ENCODE measurements at places on chromosomes 2 and 18. TPM values are rescaled to one million over a fixed set of nuclear protein-coding genes. Genes with fewer than 3 reads are reported as not detected.

GRCh38 chr2:152278526-152278925, 56.4 kb upstream of the FMNL2 start:
- no peak for DNase-seq

DNA sequence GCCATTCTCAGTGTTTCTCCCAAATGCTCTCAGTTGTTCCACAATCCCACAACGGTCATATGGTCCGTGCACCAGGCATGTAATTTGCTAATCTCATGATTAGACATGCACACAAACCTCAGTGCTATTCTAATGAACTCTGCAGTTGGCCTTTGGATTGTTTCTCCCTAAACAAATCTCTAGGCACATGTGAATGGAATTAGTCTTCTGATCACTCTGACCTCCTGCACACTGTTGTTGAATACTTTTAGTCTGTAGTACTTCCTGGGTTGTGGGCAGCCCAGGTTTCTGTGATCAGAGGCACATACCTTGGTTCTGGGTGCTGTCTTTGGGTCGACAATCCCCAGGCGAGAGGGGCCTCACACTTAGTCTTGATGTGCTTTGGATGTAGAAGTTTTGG, 498.7 kb upstream of the SPRED2 start:
- DNase-seq, result no peak

- DNase-seq, result no peak
Measured at GRCh38 chr2:223612501-223612900, 10.3 kb upstream of the SCG2 start.

- DNase-seq, result no peak
Measured at GRCh38 chr2:226187156-226187555, 612.5 kb downstream of the IRS1 start.

- no peak for DNase-seq
Measured at GRCh38 chr2:72579591-72580180, 246.1 kb downstream of the EXOC6B start.

- DNase-seq, result no peak
Measured at GRCh38 chr18:78378983-78379382, 600.6 kb upstream of the SALL3 start.

DNA sequence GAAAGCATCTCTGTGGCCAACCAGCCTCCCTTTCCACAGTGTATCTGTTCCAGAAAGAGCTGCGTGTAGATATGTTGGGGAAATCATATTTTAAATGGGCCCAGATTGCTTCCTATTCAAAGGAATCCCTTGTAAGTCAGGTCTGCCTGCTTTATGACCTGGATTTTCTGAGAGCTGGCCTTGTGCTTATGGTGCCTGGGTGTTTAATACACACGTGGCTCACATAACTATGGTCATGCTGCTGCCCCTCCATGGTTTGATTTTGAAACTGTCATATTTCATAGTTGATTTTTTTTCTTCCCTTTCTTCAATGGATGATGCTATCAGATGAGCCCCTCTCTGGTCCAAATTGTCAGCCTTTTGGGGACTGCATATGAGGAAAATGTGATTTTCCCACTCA, 111.5 kb upstream of the CNGA3 start:
- no peak for DNase-seq

- DNase-seq, result no peak
Measured at GRCh38 chr18:63869374-63869773, 18.1 kb upstream of the SERPINB2 start.

DNA sequence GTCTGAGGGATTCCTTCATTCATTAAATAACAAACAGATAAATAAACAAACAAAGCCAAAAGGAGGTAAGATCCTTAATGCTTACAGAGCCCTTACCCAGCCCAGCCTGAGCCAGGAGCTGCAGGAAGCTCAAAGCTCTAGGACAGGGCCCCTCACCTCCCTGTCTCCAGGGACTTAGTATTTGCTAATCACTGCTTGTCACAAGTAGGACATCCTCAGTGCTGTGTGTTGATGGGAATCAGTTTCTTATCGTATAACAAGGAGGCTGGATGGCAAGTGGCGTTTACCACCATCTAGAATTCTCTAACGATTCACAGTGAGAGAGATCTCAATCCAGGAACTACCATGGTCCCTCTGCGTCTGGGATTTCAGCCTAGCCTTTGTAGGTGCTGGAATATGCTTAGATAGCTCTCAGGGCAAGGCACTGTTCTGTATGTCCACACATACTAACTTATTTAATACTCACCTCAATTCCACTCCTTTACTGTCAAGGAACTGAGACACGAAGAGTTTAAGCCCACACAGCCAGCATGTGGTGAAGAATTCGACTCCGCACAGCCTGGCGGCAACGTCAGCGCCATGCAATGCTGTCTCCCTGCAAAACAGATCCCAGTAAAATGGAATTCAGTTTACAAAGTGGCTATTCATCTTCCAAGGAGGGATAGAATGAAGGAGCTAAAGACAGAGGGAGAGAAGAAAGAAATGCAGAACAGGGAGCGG, 164.8 kb downstream of the MYCN start:
- no peak for DNase-seq

GRCh38 chr2:19819097-19820065, 82.4 kb downstream of the TTC32 start:
- DNase-seq, result no peak

GRCh38 chr2:199136681-199137080, 321.1 kb downstream of the SATB2 start:
- no peak for DNase-seq

DNA sequence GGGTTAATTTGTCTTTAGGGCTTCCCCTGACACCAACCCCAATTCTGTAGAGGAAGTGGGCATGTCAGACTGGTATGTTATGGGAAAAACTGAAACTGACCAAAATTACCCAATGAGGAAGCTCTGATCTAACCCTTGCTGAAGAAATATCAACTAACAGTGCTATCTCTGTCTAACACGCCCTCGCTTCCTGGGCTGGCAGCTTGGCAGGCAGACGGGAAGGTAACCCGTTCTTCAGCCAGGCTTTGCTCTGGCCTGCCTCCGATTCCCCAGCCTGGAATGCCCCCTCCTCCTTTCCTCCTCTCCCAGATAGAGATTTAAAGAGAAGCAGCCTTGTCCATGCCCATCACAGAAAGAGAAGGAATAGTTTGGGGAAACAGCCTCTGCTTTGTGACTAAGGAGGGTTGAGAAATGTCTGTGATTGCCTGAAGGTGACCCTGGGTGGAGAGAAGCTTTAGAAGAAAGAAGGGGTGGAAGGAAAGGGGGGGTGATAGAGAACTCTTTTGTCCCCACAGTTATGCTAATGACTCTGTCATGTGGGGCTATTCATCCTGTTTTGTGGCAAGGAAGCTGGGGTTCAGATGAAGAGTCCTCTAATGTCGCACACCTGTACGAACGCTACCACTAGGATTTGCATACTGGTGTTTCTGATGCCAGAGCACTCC, 15.4 kb downstream of the HK2 start:
- DNase-seq, result no peak

DNA sequence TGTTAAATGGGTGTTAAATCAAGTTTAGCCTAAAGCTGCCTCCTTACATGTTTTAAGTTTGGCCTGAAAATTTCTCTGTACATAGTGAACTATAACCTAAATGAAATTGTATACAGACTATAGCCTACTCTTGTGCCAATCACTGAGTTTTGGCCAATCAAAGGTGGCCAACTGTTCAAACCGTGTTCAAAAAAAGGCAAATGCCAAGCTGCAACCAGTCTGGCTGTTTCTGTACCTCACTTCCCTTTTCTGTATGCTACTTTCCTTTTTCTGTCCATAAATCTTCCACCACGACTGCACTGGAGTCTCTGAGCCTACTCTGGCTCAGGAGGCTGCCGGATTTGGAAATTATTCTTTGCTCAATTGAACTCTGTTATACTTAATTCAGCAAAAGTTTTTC, 121.0 kb downstream of the SPOPL start:
- DNase-seq, result no peak

- DNase-seq, result no peak
Measured at GRCh38 chr2:102770506-102770905, 8.7 kb downstream of the TMEM182 start.

DNA sequence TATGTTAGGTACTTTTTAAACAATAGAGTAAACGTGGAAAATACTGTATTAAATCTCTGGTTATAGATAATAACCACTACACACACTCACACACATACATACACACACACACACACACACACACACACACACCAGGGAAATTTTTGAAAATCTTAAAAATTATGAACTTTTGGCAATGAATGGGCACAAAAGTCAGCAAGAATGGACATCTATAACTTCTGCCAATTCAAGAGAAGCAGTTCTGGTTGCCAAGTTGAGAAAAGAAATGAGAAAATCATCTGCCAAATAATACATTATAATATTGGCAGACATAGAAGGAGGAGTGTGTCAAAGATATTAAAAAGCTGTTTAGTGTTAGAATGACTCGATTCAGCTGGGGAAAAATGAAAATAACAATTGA, 42.9 kb upstream of the TMEM178A start:
- no peak for DNase-seq

GRCh38 chr2:35871672-35872071, 483.9 kb upstream of the CRIM1 start:
- DNase-seq, result no peak

- no peak for DNase-seq
Measured at GRCh38 chr2:11683966-11684365, 14.0 kb upstream of the NTSR2 start.

GRCh38 chr2:7813541-7814292, 868.1 kb upstream of the ID2 start:
- DNase-seq, result no peak

DNA sequence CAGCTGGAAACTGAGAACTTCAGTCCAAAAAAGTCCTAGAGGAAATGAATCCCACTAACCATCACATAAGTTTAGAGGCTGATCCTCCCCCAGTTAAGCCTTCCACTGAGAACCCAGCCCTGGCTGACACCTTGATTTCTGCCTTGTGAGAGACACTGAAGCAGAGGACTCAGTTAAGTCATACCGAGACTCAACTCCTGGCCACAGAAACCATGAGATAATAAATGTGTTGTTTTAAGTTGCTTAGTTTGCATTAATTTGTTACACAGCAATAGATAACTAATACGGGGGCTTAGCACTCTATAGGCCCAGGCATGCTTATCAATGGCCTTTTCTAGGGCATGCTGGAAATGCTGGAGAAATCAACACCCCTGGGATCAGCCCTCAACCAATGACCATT, 3.4 kb upstream of the ADD2 start:
- DNase-seq, result no peak

DNA sequence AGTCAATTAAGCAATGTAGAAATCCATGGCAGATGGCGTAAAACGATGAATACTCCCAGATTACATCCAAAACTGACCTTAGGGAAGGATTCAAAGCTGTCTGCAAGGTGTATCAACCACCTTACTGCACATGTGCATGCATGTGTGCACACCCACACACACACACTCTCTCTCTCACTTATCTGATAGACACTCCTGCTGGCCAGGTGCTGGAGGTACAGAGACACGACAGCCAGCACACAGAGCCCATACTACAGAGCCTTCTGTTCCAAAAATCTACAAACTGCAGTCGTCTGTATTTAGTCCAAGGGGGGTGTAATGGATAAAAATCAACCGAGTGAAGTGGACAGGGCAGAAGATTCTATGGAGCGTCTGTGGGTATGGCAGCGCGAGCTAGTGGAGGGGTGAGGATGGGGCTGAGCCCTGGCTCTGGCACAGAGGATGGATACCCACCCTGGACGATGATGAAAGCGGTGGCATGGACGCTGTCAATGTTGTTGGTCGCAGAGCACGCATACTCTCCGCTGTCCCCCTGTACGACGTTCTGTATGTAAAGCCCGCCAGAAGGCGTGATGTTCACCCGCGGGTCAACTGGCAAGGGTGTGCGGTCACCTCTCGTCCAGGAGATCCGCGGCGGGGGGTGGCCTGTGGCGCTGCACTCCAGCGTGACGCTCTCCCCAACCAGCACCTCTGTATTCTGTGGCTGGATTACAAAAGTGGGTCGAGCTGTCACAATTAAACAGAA, 78.4 kb downstream of the PXDN start:
- DNase-seq, result no peak

DNA sequence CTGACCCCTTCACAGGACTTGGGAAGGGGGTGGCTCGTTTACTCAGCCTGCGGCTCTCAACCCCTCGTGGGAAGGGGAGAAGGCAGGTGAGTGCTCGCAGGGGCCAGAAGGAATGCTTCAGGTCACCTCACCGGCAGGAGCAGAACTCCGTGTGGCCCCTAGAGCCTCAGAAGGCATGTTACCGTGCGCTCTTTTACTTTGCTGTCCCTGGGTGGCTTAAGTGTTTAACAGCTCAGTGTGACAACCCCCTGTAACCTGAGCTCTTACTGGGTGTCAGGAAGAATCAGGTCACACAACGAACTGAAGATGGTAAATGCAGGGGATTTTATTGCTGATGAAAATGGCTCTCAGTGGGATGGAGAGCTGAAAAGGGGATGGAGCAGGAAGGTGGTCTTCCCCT, 1235.4 kb downstream of the LRP1B start:
- no peak for DNase-seq

- no peak for DNase-seq
Measured at GRCh38 chr2:66030553-66030952, 404.4 kb upstream of the MEIS1 start.

DNA sequence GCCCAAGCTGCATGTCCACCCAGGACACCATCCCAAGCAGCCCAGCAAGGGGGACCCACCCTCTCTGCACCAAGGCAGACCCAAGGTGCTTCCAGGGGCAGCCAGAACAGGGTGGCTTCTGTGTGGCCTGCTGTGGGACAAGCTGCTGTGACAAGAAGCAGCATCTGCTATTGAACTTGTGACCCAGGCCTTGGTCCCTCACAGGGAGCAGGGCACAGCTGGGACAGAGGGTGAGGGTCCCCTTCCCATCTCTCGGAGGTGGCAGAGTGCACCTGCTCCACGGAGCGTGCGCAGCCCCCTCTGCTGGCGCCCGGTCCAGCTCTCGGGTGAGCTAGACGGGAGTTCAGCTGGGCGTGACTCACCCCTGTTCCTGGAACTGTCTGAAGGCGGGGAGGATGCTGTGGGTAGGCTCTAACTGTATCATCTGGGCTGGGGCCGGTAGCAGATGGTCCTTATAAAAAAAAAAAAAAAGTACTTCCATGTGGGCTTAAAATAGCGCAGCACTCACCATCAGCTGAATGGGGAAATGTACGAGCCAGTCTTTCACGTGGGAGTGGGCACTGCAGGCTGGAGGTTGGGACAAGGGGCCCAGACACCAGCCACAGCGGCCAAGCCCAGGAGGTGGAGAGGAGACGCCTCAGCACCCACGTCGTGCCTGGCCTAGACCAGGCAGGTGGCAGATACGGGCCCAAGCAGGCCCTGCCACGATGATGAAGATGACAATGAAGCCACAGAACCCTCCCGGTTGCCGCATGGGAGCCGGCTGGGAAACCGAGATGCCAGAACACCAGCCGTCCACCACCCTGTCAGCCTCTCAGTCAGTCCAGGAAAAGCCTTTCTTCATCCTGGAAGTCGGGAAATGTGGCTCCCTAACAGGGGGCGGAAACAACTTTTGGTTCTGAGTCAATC, 136.8 kb upstream of the ID2 start:
- DNase-seq, result no peak

- no peak for DNase-seq
Measured at GRCh38 chr2:239015901-239016675, 168.2 kb downstream of the TWIST2 start.

- no peak for DNase-seq
Measured at GRCh38 chr2:83578405-83578804, 880.7 kb downstream of the SUCLG1 start.

CXCR2 gene
- total RNA-seq, result not detected

PRKAG3 gene
- not detected for total RNA-seq

WNT10A gene
- total RNA-seq, result not detected

NEU2 gene
- total RNA-seq, result not detected

PLEK gene
- not detected for total RNA-seq

GDF7 gene
- 0.17 TPM for total RNA-seq

RBM43 gene
- 4.7 TPM for total RNA-seq

MALL gene
- 6.9 TPM for total RNA-seq

SCN3A gene
- total RNA-seq, result 4.7 TPM

TMEM247 gene
- total RNA-seq, result not detected

CHRND gene
- not detected for total RNA-seq

DRC1 gene
- total RNA-seq, result 0.49 TPM

FBXO36 gene
- 3.9 TPM for total RNA-seq

MYO5B gene
- 44.1 TPM for total RNA-seq

All from progenitor cell of endocrine pancreas (in vitro differentiated cells).